ENCODE measurements at places on chromosomes 11 and 22.
A peak's percentile ranks its signal among the peaks of the same experiment; 100 is the strongest.

DNA sequence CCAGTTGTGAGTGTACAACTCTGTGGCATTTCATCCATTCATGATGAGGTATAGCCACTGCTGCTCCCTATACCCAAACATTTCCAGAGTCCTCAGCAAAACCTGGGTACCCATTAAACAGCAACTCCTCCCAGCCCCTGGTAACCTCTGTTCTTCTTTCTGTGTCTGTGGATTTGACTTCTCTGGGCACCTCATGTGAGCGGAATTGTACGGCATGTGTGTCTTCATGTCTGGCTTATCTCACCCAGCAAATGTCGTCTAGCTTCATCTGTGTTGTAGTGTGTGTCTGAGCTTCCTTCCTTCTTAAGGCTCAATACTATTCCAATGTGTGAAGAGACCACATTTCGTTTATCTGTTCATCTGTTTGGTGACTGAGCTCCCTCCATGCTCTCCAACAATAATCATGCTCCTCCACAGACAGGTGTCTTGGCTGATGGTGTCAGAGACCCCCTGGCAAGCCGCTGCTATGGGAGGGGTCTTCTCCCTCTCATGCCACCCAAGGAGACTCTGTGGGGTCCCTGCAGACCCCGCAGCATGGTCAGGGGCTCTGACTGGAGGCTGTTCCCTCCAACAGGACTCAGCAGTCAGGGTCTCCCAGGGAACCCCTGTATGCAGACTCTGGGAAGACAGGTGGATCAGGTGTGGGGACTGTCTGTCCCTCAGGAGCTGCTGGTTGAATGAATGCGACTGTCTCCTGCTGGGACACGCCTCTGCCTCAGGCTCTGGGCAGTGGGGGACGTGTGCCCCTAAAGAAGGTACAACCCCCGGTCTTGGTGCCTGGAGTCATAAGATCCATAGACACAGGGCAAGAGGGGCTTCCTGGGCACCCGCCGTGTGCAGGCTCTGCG, 52.7 kb downstream of the SMIM38 start:
- DNase-seq = no peak

GRCh38 chr22:29330753-29331152, 15.3 kb upstream of the RASL10A start:
- no peak for DNase-seq

DNA sequence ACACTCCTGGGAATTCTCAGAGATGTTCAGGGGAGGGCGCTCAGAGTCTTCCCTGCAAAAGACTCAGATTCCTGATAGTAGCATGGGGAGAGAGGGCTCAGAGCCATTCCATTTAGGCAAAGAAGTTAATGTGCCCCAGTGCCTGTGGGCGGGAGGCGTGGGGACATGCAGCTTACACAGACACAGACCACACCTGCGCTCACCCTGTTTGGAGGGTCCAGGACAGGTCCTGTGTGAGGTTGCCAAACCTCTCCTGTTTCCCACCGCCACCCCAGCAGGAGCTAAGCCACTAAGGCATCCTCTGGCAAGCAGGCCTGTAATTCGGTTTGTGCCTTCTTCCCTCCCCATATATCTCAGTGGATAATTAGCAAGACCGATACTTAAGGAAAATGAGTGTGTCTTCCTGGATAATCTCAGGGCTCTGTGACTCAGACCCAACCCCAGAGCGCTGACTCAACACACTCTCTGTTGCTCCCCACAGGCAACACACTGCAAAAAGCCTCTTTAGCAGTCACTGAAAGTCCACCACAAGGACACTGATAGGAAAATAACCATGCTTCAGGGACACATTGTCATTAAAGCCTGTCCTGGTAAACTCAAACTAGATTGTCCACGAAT, 118.9 kb upstream of the LMO1 start:
- no peak for DNase-seq

GRCh38 chr22:32518848-32519247, 44.2 kb downstream of the FBXO7 start:
- DNase-seq = no peak

GRCh38 chr11:124798991-124799347, 1.2 kb downstream of the MSANTD2 start:
- no peak for DNase-seq

DNA sequence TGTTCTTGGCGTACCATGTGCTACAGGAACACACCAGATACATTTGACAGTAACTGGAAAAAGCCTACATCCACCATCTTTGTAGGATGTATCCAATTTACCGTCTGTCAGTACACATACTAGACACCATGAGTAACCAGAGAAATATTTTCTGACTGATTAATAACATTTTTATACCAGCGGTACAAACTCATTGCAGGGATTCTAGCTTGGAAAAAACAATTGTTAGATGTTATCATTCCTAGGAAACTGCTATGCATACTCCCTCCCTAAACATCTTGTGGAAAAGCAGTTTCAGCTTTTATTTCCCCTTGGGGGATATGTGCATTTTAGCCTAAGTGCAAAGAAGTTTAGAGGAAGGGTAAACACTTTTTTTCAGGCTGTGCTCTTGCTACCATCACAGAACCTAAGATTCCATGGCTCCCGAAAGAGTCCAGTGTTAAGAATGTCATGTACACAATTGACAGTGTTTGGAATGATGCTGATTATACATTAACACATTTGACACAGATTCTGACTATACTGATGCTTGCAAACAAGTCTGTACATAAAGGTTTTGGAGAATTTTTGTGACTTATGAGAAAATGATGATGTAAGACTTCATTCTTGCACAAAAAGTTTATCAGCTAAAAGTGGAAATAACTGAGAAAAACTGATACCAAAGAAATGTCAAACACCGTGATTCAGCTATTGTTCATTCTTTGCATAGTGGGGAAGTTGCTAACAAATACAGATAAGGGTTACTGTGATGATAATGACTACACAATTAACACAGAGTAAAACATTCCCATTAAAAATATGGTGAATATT, 23.7 kb downstream of the NCF4 start:
- DNase-seq = no peak

GRCh38 chr11:132134322-132134721, 763.9 kb downstream of the NTM start:
- no peak for DNase-seq

GRCh38 chr11:11984563-11984962, 23.9 kb downstream of the DKK3 start:
- DNase-seq = no peak

GRCh38 chr22:20101638-20102037, 14.3 kb upstream of the RANBP1 start:
- DNase-seq = no peak

DNA sequence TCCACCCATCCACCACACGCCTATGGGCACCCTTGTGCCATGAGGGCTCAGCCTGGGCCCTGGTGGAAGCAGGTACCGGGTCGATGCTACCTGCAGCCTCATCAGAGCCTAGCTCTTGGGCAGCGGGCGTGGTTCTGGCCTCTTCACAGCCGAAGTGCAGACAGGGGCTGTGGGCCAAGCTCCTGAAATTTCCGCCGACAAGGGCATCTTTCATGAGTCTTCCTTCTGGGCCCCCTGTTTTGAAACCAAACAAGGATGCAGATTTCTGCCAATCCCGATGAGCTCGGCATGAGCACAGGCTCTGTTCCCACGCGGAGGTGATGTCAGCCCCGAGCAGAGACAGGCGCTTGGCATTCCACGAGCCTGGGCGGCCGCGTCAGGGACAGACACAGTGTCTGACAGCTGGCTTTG, 22.6 kb upstream of the MGAT3 start:
- DNase-seq = no peak

DNA sequence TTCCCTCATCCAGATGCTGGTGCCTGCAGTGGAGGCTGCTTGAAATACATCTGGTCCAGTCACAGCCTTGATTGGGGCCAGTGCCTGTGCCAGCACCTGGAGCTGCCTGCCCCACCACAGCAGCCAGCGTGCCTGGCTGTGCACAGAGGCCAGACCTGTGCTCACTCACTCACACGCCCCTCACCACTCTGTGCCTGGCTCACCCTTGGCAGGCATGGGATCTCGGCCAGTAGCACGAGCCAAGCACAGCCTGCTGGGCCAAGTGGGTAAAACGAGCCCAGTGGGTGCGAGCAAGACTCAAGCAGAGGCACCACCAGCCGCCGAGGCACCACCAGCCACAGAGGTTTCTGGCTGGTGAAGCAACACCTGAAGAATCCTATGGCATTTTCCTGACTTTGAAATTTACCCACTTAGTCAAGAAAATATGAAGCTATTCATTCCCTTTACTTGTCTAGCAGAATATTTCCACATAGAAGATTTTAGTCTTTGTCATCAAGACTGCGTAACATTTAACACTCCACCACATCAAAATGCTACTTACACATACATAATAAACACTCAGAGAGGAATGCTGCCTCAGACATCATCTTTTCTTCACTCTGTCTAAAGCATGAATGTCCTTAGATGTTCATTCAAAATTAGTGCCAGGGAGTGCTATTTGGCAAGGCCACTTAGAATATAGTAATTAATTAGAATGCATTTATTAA, 424.3 kb upstream of the FAT3 start:
- DNase-seq = no peak

DNA sequence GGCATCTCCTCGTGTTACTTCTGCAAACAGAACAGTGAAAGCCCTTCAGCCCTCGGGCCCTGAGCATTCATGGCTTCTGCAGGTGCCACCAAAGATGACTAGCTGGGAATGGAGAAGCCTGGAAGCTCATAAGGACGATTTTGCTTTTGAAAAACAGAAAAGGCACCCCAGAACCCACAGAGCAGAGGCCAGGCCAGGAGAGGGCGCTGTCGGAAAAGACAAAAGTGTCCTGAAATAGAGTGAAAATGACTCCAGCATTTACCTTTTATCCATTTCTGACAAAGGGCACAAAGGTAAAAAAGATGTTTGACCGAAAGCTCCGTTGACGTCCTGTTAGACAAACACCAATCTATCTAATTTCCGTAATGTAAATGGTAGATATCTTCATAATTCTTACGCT, 37.6 kb downstream of the ZNF195 start:
- peak; percentile 72 for DNase-seq

DNA sequence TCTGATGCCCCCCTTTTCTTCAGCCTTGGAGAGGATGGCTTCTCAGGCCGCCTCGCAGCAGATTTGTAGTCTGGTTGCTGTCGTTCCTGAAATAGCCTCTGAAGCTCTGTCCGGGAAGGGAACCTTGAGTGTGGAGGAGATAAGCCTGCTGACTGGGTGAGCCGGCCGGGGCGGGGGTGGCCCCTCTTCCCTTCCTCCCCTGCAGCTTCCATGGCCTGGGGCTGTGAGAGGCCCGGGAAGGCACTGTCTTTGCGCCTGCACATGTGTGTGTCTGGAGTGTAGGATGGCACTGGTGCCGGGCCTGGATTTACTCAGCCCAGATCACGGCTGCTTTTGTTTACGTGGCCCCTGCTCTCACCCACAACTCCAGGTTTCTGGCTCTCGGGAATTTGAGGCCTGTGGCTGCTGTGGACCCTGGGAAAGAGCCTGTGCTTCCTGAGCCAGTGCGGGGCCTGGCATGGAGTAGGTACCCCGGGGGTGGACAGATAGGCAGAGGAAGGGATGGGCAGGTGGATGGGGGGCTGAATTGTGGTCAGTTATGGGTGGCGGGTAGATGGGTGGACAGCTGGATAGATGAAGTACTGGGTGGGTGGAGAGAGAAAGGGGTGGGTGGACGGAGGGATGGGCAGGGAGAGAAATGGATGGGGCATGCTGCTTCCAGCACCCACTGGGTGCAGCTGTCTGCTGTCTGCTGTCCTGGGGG, 16.6 kb downstream of the KCNQ1 start:
- DNase-seq = no peak

DNA sequence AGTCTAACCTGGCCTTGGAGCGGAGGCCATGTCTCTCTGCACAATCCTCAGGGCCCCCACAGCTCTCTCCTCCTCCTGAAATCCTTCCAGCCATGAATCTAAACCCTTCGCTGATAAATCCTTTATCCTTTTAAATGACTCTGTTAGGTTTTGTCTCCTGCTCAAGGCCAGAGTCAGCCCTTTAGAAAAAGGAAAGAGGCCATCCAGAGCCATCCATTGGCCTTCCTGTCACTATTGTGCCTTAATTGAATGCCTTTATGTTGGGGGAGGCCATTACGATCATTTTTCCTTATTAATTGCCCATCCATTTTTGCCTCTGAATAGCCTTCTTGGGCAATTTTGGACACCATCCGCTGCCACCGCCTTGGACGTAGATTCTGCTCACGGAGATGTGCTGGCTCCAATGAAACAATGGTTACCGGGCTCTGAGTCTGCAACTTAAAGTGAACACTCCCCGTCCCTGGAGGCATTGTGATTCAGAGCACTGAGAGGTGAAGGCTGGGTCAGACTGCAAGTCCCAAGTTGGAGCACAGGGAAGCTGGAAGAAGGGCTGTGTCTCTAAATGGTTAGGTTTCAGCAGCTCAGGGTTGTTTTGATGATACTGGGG, 213.0 kb upstream of the E2F8 start:
- DNase-seq = no peak

DNA sequence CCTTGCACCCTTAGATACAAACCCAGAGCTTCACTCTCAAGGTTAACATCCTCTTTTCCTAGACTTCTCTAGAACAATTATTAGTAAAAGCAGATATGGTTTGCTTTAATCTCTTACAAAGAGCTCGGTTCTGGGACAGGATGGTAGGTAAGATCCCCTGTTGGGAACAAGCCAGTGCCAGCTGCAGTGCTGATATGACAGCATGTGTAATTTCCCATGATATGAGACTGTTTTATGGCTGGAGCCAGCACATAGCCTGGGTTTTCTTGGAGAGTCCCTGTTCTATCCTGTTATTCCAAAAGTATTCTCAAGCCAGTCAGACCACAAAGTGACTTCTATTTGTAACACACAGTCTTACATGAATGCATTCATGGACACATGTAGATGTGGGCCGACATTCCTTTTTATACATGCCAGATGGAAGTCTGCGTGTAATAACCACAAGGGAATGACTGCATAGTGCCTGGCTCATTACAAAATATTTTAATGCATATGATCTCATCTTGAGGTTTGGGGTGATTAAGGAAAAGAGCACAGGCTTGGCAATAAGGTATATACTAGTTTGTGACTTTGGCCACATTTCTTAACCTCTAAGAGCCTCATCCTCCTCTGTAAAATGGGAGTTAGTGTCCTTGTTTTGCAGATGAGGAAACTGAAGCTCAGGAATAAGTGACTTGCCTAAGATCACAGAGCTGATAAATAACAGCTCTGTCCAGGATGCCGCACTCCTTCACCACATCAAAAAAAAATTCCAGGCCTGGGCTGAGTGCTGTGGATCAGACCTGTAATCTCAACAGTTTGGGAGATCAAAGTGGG, 21.8 kb downstream of the CLMP start:
- no peak for DNase-seq

DNA sequence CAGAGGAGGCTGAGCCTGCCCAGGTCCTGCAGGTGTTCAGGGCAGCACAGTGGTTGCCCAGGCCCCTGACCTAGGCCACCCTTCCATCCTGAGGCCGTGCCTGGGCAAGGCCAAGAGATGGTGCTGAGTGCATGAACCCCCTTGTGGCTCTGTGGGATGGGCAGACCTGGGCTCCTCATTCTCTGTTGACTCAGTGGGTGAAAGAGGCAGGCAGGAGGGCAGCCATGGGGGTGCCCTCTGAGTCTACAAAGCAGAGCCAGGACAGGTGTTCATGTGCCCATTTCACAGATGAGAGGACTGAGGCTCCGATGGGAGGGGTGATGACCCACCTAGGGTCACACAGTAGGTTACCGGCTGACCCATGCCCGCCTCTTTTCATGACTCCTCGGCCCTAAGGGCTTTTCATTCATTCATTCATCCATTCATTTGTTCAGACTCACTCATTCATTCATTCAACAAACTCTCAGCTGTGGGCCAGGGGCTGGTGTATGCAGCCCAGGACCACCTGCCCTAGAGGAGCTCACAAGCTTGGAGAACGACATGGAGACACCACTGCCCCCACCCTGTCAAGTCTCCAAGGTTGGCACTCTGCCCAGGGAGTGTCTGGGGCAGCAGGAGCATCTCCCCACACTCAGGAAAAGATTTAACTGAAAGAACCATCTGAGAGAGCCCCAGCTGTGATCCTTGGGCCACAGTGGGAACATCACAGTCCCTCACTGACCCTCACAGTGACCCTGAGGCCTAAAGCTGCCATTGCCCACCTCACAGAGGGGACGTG, 40.5 kb downstream of the IGLL5 start:
- DNase-seq = no peak

Data from D341Med (cell line).